Jurkat, Clone E6-1 (cell line): ENCODE measurements at places on chromosomes 5 and 9.

DNA sequence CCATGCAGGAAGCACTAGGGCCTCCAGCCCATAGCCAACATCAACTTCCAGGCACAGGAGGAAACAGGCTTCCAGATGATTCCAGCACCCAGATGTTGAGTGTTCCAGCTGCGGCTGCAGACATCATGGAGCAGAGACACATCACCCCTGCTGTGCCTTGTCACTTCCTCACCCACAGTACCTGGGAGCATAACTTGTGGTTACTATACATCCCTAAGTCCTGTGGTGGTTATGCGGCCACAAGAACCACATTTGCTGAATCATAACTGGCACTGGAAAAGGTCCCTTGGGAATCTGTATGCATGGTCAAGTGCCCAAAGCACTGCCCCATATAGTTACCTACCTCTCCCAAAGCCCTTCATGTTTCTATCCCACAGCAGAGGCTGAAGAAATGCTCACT lies 56.6 kb downstream of the WHRN start:
- DNase-seq, result no peak

DNA sequence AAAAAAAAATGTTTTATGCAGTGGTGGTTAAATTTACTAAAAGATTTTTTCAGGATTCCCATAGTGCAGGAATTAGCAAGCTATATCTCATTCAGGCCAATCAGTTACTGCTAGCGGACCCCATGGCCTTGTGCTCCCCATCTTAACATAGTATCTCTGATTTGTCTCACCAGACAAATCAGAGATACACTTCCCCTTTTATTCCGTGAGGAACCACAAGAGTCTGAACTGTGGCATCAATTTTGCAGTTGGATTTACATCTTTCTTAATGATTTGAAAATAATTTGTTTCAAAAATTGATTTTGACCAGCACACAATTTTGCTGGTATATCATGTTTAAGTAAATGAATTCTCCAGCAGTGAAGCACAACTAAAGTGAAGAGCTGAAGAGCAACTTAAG lies 17.9 kb downstream of the ITGA1 start:
- DNase-seq, result no peak

DNA sequence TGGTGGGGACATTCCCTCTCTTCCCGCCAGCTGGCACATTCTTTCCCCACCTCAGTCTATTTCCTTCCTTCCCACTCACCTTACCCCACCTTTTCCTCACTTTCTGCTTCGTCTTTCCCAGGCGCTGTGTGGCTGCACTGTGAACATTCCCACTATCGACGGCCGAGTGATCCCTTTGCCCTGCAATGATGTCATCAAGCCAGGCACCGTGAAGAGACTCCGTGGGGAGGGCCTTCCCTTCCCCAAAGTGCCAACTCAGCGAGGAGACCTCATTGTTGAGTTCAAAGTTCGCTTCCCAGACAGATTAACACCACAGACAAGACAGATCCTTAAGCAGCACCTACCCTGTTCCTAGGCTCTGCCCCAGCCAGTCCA lies 7.3 kb downstream of the DNAJB5 start:
- no peak for DNase-seq

DNA sequence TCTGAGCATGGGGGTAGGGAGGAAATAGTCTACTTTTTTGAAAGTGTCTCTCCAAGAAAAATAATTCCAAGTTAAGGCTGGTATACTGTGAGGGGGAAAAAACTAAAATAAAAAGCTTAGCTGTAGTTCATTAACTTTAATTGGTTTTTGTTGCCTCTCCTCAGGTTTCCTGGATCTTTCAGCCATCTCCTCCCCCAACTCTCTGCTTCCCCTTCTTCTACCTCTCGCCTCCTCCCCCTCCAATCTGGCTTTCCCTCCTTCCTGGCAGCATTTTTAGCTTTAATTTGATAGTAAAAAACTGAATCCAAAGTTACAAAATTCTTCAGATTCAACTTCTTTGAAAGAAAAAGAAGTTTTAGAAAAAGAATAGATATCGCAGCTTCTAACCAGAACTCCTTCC lies 462.6 kb downstream of the CETN3 start:
- DNase-seq, result no peak

- no peak for DNase-seq
Measured at GRCh38 chr5:55991768-55992486, 2.8 kb downstream of the IL6ST start.

- DNase-seq, result no peak
Measured at GRCh38 chr5:174690271-174690670, 34.1 kb upstream of the MSX2 start.

GRCh38 chr5:65742565-65743231 lies 20.7 kb downstream of the NLN start:
- DNase-seq, result peak; percentile 40

DNA sequence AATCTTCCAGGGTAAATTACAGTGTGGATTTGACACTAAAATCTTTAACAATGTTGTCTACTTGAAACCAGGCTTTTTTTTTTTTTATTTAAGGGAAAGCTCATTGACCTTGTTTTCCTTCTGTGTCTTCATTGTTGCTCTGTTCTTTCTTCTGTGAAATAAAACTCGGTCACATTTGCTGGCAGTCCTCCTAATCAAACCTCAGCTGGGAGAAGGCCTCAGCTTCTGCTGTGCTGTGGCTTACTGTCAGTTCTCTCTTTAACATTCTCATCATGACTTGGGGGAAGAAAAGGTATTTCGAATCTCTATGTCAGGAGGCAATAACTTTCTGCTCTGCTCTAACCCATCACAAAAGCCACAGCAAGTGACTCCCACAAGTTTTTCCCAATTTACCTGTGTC lies 268.9 kb downstream of the ZNF608 start:
- DNase-seq, result no peak

GRCh38 chr5:150112201-150113046 lies 26.1 kb upstream of the CSF1R start:
- no peak for DNase-seq

DNA sequence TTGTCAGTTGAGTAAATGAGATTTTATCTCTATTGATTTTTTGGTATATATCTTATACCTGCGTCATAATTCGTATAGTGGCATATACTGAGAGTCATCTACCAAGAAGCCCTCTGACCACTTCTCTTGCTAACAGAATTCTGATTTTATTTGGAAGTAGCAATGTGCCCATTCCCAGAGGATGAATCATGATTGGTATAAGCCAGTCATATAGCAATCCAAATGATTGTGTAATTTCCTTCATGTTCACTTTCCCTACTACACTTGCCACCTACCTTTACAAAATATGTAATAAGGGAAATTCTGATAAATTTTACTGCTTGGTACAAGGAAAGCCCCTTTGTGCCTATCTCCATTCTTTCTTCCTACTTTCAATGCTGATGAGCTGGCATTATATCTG lies 16.1 kb upstream of the ZNF462 start:
- DNase-seq, result no peak

GRCh38 chr5:9707732-9708462 lies 77.7 kb upstream of the TAS2R1 start:
- no peak for DNase-seq

GRCh38 chr5:170273968-170274710 lies 23.4 kb downstream of the LCP2 start:
- DNase-seq, result peak; percentile 77

DNA sequence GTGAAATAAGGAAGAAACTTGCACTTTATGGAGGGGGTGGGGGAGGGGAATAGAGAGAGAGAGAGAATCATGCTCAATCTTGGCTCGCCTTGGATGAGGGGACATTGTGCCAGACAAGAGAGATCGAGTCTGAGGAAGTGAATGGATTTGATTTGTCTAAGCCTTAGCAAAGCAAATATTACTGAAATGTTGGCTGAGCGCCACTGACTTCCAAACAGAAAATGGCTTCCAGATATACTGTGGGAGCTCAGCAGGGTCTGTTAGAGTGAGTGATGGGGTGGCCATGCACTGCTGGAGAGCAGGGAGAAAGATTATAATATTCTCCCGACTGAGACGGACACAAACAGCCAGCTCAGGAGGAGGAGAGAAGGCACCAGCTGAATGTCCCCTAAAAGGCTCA lies 34.5 kb downstream of the BRINP1 start:
- DNase-seq, result no peak

- DNase-seq, result peak; percentile 5
Measured at GRCh38 chr9:101626295-101626694, 31.5 kb upstream of the PPP3R2 start.

GRCh38 chr9:20040991-20041696 lies 252.3 kb upstream of the SLC24A2 start:
- no peak for DNase-seq

- DNase-seq, result no peak
Measured at GRCh38 chr5:82807021-82807420, 270.2 kb downstream of the TMEM167A start.

- no peak for DNase-seq
Measured at GRCh38 chr5:59487772-59488729, 405.5 kb downstream of the PDE4D start.

GRCh38 chr9:113511856-113512761 lies 48.6 kb downstream of the RGS3 start:
- DNase-seq, result peak; percentile 55

DNA sequence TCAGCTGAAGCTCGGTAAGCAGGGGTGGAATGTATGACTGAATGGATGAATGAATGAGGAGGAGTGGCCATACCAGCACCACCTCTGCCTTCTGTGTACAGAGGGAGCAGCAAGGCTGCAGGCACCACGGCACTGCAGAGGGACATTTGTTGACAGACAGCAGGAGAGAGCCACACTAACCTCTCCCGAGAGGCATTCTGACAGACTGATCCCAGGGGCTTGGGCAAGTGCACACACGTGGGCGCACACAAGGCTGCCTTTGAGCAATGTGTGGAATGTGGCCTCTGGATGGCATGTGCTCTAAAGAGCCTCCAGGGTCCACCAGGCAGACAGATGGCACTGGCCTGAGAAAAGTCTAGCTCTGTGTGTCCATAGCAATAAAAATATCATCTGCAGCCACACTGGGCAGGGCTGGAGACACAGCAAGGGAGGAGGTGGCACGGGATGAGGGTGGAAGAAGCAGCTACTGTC lies 111.8 kb downstream of the ACTL7B start:
- DNase-seq, result no peak

DNA sequence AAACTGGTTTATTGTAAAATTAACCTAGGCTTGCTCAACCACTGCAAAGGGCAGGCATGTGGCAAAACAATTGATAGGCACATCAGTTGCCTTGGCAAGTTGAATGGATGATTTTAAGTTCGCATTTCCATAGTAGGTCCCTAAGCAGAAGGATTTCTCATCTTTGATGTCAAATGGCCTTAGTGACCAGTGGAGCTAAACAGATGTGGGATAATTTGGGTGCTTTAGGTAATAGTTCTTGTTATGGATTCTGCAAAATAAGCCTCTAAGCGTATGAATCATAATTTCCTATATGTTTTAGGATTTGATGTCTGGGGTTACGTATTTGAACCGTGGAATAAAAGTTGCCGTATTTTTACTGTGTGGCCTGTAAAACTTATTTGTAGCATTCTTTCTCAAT lies 182.4 kb downstream of the CD180 start:
- DNase-seq, result no peak

DNA sequence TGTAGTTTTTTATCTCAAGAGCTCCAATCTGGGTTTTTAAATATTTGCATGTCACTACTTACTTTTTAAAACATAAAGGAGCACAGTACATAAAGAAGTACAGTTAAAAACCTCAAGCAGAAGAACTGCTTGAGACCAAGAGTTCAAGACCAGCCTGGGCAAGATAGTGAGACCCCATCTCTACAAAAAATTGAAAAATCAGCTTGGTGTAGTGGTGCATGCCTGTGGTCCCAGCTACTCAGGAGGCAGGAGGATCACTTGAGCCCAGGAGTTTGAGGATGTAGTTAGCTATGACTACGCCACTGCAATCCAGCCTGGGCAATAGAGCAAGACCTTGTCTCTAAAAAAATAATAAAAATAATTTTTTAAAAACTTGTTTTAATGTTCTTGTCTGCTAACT lies 972.7 kb upstream of the DMAC1 start:
- DNase-seq, result no peak

DNA sequence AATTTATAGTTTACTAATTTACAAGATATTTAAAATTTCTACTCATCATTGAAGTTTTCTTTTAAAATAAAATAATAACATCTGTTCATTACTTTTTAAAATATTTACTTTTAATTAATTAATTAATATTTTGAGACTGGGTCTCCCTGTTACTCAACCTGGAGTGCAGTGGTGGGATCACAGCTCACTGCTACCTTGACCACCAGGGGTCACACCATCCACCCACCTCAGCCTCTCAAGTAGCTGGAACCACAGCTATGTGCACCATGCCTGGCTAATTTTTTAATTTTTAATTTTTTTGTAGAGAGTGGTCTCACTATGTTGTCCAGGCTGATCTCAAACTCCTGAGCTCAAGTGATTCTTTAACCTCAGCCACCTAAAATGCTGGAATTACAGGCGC lies 1013.6 kb downstream of the CDH9 start:
- peak; percentile 4 for DNase-seq

DNA sequence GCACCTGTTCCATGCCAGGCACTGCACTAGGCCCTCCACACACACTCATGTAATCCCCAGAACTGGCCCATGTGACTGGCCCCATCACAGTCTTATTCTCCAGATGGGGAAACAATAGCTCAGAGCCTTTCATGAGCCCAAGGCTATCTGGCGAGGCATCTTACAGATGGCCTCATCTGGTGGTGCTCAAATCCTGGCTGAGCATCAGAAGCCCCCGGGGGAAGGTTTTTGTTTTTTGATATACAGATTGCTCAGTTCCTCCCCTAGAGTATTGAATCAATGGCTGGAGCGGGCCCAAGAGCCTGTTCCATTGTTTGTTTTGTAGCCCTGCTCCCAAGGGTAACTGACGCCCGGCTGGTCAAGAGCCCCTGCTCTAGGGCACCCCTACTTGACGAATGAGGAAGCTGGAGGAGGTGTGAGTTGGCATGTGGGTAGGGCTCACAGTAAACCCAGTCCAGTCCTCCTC lies 145.3 kb upstream of the RAPGEF1 start:
- no peak for DNase-seq

GRCh38 chr5:115589043-115589442 lies 13.2 kb downstream of the TICAM2 start:
- no peak for DNase-seq

DNA sequence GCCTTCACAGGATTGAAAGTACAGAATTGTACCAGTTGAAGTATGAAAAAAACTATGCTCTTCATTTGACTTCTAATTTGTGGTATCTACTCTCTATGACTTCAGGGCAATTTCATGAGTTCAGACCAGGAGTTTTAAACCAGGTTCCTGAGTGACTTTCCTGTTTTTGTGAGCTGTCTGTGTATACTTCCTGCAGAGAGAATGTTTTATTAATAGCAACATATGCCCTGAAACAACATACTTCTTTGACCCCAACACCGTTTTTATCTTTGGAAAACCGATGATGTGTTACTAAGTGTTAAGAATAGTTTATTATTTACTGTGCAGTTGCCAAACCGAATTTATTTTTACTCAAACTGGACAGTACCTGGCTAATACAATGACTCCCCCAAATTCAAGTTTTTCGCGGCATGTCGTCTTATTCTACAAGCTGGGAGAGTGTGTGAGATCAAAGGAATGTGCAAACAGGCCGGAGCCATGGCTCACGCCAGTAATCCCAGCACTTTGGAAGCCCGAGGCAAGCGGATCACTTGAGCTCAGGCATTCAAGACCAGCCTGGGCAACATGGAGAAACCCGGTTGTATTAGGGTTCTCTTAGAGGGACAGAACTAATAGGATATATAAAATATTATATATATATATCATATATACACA lies 58.7 kb upstream of the ERBIN start:
- DNase-seq, result no peak

- DNase-seq, result no peak
Measured at GRCh38 chr5:71953866-71954265, 153.4 kb upstream of the MAP1B start.
